Naive thymus-derived CD8-positive, alpha-beta T cell (primary cell): ENCODE measurements at places on chromosomes 12 and 14.

DNA sequence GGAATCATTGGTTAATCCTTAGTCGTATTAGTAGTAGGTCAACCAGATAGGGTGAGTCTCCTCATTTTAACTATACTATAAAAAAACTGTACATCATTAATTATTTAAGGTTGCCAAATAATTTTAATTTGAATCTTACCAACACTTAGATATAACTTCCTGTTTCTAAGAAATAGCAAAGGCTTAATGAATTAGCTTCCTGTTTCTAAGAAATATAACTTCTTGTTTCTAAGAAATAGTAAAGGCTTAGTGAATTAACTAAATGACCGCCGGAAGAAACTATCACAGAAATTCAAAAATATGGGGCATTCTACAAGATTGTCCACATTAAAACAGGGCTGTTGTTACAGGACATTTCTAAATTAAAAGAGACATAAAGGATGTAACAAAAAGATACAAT is 392.9 kb upstream of the FOXG1 start:
- DNase-seq, result no peak

GRCh38 chr12:83244001-83244400 is 557.3 kb downstream of the TMTC2 start:
- no peak for DNase-seq

DNA sequence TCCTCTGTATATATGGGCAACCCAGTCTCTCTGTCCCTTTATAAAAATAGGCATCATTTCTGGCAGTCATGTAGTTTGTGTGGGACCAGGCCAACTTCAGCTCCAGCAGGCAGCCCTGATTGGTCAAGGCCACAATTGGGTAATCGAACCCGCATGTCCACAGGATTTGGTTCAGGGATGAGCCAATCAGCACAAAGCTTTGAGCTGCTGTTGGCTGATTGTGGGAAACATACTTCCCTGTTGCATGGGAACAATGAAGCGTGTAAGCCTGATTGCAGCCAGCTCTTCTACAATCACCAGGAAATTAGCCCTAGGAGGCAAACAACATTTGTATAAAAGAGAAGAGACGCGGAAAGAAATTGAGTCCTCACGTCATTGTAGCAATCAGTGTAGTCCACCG is 328.6 kb downstream of the PCNX1 start:
- DNase-seq, result no peak

DNA sequence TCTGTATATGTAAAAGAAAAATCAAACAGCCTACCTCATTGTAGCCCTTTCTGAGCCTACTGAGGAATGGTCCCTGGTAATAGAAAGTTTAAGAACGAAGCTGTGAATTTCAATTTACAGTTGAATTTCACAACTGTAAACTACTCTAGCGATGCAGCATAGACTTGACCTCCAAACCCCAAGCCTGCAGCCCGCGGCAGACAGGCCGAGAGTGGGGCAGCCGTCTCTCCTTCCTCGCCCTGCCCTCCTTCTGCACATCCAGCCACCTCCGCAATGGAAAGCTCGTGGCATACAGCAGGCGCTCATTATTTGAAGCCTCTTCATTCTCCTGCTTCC is 15.3 kb downstream of the RNASE2 start:
- no peak for DNase-seq

DNA sequence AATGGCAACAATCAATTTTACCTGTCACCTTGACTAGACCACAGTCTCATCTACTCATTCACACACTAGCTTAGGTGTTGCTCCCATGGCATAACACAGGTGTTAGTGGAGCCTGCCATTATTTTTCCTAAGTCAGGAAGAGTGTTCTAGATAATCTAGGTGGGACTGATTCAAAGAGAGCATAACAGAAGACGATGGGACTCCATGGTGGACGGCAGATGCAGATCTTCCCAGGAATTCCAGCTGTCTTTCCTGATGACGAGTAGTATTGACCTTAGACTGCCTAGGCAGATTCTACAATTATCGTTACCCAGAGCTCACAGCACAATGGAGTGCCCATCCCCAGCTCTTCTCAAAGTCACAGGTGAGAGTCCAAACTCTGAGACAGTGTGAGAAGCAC is 589.0 kb downstream of the TMEM121 start:
- DNase-seq, result no peak

DNA sequence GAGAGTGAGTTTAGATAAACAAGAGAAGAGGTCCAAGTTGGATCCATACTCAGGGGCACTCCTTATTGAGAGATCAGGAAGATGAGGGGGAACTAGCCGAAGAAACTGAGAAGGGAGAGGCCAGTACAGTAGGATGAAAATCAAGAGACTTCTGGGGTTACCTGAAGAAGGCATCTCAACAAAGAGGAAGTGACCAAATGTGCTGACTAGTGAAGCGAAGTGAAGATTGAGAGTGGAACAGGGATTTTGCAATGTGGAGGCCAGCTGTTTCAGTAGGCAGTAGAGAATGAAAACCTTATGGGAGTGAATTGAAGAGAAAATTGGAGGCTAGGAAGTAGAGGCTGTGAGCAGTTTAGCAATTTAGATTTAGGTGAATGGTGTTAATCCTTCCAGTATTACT is 153.0 kb downstream of the SYNE2 start:
- no peak for DNase-seq

DNA sequence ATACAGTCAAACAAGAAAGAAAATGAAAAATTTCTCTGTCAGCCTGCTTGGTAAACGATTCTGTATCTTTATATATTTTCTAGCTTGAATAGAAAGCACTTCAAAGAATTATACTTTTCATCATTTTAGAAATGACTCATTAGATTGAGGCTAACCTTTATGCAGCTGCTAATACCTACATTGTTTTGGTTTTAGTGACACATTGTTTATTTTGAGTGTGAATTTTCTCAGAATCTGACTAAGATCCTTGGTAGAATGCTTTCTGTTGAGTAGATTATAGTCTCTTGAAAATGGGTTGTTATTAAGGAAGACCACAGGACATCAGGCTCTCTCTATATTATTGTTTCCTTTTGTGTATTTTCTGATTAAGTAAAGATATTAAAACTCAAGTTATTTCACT is at the start of gene PMCH:
TSS of gene PMCH (minus strand) at position 45 of the 400 bp plus-strand sequence. CDS start 63 bp downstream, outside the sequence.
- DNase-seq, result no peak

GRCh38 chr14:56412468-56413434 is 166.8 kb upstream of the TMEM260 start:
- no peak for DNase-seq

DNA sequence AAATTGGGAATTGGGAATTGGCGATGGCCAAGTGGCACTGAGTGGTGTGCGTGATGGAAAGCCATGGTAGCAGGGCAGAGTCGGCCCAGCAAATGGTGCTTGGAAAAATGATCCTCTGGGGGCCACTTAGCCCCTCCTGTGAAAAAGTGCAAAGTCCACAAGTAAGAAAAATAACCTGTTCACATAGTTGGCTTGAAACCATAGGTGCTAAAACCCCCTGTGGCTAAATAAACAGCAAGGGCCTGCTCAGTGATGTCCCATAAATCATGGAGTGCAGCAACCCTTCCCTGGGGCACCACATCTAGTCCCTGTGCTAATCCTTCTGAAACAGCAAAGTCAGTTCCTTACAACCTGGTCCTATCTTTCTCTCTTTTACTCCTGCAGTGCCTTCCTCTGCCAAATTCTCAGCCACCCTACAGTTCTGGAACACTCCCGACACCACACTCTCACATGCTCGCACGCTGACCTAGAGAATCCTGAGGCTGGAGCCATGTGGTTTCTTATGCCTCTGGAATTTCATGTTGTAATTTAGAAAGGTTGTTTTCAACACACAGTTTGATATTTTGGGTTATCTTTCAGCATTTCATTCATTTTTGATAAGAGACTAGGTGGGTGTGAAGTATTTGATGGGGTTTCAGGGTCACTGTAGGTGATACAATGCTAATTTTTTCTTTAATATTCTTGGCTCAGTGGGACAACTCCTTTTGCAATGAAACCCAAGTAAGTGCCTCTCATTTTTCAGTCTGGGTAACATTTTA is 123.6 kb downstream of the SMOC1 start:
- no peak for DNase-seq

DNA sequence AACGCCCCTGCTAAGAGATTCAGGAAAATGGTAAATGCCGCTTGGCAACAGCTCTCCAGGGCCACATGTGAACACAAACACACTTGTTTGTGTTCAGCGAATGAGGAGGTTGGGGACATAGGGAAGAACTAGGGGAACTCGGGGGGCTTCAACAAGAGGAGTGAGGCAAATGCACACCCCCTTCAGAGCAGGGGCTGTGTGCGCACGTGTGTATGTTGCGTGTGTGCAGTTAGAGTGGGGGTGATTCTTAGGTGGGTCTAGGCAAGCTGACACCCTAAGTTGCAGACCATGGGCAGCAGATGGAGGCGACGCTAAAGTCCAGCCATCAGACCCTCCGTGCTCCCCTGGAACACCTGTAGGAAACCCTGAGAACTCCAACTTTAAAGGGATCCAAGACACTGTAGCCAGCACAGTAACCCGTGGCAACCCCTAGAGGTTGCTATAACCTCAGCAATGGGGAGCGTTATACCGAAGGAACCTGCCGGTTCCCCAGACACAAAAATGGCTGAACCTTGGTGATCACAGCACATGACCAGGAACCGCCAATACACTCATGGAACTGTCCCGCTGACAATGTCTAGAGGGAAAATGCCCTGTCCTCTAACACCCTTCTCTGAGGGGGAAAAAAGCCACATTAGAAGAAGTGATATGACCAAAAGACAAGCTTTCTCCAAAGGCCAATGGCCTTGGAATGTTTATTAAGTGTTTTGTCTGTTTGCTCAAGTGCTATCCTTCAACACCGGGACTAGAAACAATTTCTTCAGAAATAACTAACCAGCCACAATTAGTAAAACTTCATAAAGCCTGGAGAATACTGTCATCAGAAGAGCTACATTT is 86.5 kb upstream of the CEP83 start:
- DNase-seq, result no peak

DNA sequence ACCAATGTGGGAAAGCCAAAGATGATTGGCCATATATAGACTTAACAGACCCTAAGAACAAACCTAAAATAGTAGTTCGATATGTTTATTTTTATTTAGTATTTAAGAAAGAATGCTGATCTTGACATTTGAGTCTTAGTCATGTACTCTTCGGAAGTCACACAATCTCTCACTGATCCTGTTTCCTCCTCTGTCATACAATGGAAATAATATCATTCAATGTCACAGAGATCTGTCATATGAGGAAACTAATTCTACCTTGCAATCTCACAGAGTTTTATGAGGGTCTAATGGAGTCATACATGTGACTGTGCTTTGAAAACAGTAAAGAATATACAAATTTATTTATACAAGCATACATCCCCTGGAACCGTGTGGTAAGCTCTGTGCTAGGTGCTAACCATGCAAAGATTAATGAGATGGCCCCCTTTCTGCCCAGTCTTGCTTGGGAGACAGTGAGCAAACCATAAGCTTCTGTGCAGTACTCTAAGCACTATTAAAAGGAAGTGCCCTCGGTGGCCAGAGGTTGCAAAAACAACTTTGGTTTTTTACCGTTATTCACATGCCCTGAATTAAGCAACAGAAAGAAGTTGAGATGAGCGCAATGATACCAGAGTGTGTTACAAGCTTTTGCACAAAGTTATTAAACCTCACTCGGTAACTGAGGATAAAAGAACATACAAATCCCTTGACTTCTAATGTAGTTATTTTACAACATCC is 1.7 kb upstream of the LIN7A start:
- no peak for DNase-seq

DNA sequence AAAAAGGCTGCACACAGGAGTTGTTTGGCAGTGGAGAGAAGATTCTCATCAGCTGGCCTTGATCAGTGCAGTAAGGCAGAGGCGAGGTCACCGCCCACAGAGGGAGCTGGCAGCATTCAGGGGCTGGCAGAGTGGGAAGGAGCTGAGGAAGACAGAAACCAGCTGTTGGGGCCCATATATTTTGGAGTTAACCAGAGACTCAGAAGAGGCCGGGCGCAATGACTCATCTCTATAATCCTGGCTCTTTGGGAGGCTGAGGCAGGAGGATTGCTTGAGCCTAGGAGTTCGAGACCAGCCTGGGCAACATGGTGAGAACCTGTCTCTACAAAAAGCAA is 17.7 kb downstream of the SMCO2 start:
- DNase-seq, result no peak

DNA sequence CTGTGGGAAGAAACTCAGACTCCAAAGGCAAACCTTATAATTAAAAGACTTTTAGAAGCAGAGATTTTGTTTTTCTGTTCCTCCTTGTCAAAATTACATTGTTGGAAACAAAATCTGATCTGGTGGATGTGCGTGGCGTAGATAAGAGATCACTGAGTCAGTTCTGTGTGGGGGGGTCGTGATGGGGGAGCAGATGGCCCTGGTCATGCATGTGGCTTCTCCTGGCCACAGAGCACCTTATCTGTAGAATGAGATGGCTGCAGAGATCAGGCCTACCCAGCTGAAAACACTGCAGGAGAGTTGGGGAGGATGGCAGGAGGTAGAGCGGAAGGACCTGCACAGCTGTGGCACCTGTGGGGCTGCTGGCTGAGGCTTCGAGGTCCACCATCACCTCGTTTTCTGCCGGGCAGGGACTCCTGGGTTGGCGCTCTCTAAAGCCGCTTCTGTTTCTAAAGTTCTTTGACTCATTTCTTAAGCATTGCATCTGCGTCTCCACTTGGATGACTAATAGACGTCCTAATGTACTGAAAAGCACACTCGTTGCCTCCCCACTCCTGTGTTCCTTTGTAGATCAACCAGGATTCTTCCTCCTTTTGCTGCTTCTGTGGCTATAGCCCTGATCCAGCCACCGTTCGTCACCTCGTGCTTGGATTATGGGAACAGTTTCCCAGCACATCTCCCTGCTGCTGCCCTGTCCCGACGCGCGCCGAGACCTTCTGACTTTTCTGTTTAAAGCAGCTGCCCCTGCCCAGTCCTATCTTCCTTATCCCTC is 93.4 kb downstream of the TSPAN9 start:
- no peak for DNase-seq
